ENCODE measurements at places on chromosomes 12 and 14.

GRCh38 chr14:89652352-89652751 lies 235.3 kb upstream of the FOXN3 start:
- no peak for DNase-seq

DNA sequence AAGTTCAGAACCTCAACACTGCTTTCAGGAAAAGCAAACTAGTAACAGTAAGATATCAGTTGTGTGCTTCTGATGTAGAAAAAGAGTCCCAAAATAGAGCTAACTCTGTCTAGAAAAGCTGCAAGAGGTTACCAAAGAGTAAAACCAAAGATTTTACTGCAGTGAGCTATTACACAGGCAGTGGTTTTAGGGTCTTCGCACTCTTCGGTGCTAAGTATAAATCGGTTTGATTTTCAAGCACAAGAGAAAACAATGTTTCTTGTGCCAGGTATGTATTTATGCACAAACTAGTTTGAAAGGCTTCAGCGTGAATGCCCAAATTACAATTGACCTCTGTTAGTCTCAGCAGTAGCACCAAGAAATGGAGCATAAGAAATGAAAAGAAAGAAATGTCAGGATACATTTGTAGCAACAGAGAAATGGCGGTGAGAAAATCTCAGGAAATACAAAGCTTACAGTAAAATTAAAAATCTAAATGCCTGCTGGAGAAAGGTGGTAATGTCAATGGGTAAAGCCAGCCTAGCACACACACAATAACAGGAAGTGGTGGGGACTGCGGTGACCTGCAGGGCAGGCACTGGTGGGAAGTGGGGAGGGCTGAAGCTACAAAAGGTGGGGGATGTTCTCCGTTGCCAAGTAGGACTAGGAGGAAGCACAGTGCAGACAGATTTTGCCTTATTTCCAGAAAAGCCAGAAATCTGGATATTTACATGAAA lies 18.0 kb upstream of the DYRK2 start:
- no peak for DNase-seq

DNA sequence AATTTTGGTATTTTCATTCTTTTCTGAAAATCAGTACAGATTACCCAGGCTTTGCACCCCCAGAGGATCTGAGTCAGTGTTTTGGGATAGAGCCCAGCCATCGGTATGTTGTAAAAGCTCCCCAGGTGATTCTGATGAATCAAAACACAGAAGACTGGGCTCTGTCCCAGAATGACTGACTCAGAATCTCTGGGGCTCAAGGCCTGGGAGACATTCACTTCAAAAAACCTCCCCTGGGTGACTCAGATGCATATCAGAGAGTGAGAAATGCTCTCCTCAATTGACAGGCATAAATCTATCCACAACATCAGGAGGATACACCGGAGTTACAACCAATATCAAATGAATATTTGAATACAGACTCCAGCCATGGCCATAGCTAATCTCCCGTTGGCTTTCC lies 32.6 kb downstream of the SLC35F4 start:
- peak; percentile 95 for DNase-seq

- no peak for DNase-seq
These were observed 329.3 kb downstream of the GRIN2B start for GRCh38 chr12:13652105-13652504.

DNA sequence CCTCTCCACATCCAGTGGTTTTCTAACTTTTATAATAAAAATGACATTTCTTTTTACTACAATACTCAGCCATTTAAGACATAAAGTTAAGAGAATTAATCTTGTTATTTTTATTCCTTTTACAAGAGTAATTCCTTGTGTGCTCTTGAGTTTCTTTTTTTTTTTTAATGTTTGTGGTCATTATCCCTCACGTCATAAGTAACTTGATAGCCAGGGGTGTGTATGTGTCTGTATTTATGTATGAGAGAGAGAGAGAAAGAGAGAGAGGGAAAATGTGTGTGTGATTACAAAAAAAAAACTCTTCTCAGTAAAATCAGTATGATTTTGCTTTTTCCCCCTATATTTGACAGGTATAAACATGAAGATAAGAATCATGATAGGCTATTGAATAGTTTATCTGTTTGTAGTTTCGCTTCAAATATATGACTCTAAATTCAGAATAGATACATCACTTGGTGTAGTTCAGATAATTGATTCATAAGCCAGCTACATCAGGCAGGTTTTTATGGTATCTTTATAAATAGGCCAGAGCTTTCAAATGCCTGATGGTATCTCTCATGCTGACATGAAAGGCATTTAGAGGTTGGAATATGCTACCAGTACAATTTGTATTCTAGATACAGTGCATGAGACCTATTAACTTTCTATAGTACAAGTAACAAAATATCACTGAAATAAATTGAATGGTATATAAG lies 34.9 kb downstream of the RERGL start:
- no peak for DNase-seq

- DNase-seq, result no peak
These were observed 11.2 kb upstream of the AK7 start for GRCh38 chr14:96380735-96381134.

DNA sequence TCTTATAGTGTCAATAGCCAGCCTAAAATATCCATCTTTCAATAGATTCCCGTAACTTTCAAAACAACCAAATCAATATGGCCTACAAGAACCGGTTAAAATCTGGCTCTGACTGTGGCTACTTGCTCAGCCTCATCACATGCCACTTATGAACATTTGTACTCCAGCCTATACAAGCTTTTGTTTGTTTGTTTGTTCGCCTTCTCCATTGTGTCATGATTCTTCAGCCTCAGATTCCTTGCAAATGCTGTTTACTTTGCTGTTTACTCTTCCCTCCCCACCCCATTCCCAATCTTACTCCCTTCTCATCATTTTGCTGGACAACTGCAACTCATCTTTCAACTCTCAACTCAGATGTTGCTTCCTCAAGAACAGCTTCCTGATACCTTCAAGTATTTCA lies 161.2 kb downstream of the CAPZA3 start:
- DNase-seq, result no peak

DNA sequence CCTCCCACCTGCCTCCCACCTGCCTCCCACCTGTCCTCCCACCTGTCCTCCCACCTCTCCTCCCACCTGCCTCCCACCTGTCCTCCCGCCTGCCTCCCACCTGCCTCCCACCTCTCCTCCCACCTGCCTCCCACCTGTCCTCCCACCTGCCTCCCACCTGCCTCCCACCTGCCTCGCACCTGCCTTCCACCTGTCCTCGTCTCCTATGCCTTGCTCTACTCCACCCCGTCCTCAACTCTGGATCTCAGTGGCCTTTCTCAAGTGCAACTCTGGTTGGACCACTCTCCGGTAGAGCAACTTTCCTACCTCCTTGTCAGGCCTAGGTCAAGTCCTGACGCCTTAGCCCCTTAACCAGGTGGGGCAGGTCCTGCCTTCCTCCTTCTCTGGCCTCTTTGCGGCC lies 29.3 kb upstream of the PEX5 start:
- no peak for DNase-seq

DNA sequence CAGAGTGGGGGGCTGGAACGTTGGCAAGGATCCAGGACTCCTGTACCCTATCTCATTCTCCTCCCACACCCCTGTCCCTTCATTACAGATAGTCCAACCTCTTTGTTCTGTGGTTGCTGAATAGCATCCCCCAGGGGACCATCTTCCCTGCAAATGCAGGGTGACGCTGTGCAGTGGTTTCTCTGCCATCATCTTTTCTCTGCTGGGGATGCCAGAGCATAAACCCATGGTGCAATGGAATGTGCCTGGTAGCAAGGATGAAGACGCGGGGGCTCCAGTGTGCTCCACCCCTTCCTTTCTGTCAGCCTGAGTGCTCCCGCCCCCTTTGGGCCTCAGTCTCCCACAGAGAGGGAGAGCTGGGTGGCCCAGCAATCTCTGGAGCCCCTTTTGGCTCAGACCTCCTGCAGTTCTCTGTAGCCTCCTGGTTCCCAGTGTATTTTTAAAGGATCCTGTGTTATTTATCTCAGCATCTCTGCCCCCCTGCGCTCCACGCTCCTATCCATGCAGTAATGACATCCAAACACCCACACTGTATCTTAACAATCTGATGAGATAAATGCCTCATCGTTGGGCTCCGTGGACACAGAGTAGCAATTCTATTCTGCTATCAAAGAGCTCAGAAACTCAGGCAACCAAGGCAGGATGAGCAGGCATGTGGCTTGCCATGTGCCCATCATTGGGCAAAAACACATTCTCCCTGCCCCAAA lies 212.8 kb downstream of the CACNA1C start:
- DNase-seq, result peak; percentile 78

- no peak for DNase-seq
These were observed 29.8 kb upstream of the NFYB start for GRCh38 chr12:104167519-104168458.

GRCh38 chr12:121799156-121799841 lies 4.5 kb upstream of the SETD1B start:
- no peak for DNase-seq

DNA sequence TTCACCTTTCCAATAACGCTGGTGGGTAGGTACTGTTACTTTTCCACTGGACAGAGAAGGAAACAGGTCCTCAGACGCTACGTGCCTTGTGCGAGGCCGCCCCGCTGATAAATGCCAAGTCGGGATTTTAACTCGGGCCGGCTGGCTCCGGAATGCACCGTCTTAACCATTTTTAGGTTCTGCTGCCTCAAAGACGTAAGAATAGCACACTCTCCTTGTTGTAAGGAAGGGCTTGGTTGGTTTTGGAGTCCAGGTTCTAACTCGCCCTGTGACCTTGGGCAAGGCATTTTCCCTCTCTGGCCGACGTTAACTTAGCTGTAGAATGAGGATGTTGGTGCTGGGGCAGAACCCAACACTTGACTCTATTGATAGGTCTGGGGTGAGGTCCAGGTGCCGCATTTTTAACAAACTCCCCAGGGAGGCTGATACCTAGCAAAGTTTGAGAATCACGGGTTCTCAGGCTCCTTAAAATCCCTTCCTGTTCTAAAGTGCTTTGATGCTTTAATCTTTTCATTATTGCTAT lies 814 bp downstream of the ANKRD13A start:
- no peak for DNase-seq

DNA sequence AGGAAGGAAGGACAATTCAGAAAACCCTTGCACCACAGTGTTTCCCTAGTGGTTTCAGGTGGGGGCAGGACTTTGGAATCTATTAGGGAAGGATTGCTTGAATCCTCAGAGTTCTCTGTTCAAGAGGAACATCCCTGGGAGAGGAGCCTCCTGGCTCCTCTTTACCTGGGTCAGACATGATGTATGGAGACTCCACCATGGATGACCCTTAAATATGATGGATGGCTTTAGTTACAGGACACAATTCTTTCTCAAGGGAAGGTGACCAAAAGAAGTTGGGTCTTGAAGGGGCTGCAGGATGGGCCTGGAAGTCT lies 396.6 kb downstream of the NRXN3 start:
- no peak for DNase-seq

DNA sequence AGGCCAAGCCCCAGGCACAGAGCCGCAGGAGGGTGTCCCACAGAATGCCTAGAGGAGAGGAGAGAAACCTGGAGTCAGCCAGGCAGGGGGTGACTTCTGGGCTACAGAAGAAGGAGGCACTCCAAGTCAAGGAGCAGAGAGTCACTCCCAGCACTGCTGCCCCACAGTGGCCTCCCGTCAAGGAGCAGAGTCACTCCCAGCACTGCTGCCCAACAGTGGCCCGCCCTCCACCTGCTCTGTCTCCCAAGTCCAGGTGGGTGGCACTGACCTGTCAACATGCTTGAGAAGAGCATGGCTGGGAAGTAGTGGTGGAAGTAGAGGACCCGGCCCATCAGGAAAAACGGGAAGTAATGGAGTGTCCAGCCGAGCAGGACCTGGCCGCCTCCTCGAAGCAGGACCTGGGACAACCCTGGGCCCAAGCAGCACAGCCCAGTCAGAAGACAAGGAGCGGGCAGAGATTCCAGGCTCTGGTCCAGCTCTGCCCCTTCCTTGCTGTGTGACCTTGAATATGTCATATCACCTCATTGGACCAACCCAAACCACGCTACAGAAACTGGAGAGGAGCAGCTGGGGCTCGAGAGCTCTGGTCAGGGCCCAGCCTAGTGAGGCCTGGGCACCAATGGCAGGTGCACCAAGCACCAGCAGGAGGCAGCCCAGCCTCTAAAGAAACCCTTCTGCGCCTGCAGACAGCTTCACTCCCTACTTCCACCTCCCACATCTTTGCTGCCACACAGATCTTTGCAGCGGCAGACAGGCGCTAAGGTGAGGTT lies 7.6 kb upstream of the NGB start:
- no peak for DNase-seq

DNA sequence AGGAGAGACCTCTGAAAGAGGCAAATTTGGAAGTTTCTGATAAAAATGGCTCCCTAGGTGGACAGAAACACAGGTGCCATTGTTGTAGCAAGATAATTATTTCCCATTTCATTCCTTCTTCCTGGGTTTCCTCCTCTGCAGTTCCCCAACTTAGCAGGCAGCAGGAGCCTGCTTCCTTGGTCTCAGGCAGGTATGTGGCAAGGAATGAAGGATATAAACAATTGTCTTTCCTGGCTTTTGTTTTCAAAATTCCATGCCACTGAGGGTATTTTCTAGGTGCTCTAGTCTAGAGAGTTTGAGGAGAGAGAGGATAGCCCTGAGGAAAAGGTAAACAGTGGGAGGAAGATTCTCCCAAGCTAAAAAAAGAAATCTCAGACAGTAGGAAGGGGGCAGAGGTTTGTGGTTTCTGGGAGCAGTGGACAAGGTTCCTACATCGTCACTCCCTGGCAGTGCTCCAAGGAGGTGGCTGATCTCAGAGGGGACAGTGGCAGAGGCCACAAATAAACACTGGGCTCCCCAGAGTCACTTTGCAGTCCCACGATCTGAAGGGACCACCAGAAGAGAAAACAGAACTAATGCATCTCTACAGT lies 82.6 kb upstream of the IGF1 start:
- DNase-seq, result no peak

GRCh38 chr12:39368891-39369290 lies 74.0 kb downstream of the KIF21A start:
- no peak for DNase-seq

DNA sequence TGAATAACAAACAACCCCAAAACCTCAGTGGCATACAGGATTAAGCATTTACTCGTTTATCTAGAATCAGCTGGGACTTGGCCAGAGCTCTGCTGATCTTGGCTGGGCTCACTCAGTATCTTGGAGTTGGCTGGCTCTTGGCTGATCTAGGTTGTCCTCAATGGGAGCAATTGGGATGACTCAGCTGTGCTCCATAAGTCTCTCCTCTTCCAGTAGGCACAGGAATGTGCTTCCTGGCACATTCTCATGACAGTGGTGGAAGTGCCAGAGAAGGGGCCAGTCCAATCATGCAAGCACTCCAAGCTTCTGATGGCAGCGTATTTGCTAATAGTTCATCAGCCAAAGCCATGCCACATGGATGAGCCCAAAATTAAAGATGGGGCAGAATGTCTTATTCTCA lies 41.7 kb upstream of the ANO4 start:
- no peak for DNase-seq

Measured in skeletal muscle cell (primary cell).